Aorta (tissue), 5 donors: ENCODE measurements at places on chromosomes 2 and 18. TPM values are rescaled to one million over a fixed set of nuclear protein-coding genes. Genes with fewer than 3 reads are reported as not detected.

DNA sequence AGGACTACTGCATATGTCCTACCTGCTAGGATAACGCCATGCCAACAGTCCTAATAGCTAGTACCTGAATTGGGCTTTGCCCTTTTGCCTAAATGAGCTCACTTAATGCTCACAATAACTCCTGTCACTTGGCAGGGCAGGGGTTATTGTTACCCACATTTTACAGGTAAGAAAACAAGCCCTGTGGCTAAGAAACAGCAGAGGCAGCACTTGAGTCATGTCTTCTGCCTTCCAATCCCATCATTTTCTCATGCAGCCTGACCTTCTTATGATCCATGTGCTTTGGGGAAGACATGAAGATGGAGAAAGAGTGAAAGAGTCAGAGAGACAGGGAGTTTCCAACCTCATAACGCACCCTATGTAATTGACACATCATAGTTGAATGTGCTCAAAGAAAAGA, 33.6 kb upstream of the LPIN1 start:
- H3K27ac ChIP-seq = no peak overlapping the region
- no peak for DNase-seq
- no peak overlapping the region for H3K4me3 ChIP-seq
- peaks cover 2% of the 10 kb centered on the region for H3K4me1 ChIP-seq
- H3K27me3 ChIP-seq = no peaks in the 10 kb centered on the region

- DNase-seq = no peak
- no peaks in the 10 kb centered on the region for H3K36me3 ChIP-seq
- no peaks in the 10 kb centered on the region for H3K27me3 ChIP-seq
- H3K4me1 ChIP-seq = no peaks in the 10 kb centered on the region
- no peak overlapping the region for H3K4me3 ChIP-seq
Observed at GRCh38 chr2:18845854-18846445, 256.6 kb upstream of the NT5C1B start.

GRCh38 chr2:109139865-109140396, 10.9 kb downstream of the SH3RF3 start:
- H3K4me1 ChIP-seq = peaks cover 4% of the 10 kb centered on the region
- H3K27ac ChIP-seq = no peak overlapping the region
- H3K27me3 ChIP-seq = no peaks in the 10 kb centered on the region
- no peak overlapping the region for H3K4me3 ChIP-seq

DNA sequence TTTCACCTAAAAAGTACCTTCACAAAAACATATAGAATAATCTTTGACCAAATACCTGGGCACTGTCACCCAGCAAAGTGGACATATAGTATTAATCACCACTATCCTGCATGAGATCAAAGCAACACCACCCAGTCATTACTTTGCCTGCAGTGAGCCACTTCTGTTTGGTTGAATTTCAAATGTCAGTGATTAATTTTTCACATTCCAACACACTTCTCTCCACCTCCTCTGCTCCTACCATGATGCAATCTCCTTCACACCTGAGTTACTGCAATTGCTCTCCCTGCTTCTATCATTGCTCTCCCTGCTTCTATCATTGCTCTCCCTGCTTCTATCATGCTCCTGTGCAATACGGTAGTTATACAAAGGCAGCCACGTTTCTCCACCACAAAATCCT, 106.1 kb upstream of the NETO1 start:
- no peak for DNase-seq
- H3K4me1 ChIP-seq = no peaks in the 10 kb centered on the region
- no peaks in the 10 kb centered on the region for H3K27me3 ChIP-seq
- no peak overlapping the region for H3K4me3 ChIP-seq

DNA sequence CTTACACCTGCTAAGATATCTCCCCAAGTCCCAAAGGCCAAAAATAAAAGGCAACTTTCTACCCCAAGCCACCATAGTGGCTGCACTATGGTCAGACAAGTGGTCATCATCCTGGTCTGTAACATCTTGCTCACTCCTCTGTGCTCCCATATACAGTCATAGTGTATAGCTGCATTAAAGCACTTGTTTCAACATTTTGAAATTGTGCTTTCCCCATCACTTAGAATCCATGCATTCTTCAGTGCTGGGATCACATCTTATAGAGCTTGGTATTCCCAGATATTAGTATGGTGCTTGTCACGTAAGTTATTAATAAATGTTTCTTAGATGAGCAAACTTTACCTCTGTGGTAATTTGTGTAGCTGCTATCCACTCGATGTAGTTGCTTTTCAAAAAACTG, 40.4 kb upstream of the CDC42EP3 start:
- H3K27ac ChIP-seq = no peak overlapping the region
- H3K4me1 ChIP-seq = peaks cover 2% of the 10 kb centered on the region
- DNase-seq = no peak
- no peak overlapping the region for H3K4me3 ChIP-seq

DNA sequence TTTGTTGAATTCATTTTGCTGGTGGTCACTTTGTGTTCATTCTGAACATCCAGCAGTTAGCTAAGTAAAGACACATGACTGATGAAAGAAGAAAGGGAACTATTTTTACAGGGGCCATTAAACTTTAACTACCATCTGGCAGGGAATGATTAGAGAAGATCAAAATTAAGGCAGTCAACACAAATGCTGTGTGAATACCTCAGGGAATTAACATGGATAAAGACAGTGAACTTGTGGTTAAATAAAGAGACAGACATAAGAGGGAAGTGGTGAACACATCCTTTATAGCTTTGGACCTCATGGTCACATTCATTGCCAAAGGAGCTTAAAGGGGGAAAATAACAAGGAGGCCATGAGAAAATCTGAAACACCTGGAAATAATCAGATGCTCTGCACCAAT, 52.6 kb upstream of the ATP5MC3 start:
- H3K4me1 ChIP-seq = no peaks in the 10 kb centered on the region
- no peaks in the 10 kb centered on the region for H3K27me3 ChIP-seq
- H3K27ac ChIP-seq = no peak overlapping the region
- no peak for DNase-seq

DNA sequence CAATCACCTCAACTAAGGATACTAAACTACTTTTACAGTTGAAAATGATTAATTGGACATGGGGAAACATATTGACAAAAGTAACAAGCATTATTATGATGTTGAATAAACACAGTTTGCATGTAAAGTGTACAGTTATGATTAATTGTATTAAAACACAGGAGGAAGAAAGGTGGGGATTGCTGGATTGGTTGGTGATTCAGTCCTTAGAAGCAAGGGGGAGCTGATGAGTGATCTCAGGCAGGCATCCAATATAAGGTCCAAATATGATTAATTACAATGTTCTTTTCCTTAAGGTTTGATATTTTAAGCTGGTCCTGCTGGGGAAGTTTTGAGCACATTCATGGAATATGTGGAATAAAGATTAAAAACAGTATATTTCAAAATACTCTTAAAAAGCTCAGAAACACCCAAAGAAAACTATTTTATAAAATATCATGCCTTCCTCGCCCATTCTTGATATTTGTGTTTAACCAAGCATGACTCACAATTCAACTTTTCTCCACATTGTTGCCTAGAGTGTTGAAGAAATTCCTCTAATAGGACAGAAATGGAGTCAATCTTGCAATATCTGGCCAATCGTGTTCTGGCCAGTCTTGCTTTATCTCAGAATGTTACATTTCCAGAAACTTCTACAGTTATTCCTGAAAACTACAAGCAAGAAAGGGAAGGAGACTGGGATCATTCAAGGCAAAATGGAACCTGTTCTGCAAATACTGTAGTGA, 268.2 kb downstream of the RPIA start:
- H3K4me3 ChIP-seq = no peak overlapping the region
- no peak overlapping the region for H3K27ac ChIP-seq
- no peaks in the 10 kb centered on the region for H3K36me3 ChIP-seq
- H3K4me1 ChIP-seq = no peaks in the 10 kb centered on the region
- DNase-seq = no peak

DNA sequence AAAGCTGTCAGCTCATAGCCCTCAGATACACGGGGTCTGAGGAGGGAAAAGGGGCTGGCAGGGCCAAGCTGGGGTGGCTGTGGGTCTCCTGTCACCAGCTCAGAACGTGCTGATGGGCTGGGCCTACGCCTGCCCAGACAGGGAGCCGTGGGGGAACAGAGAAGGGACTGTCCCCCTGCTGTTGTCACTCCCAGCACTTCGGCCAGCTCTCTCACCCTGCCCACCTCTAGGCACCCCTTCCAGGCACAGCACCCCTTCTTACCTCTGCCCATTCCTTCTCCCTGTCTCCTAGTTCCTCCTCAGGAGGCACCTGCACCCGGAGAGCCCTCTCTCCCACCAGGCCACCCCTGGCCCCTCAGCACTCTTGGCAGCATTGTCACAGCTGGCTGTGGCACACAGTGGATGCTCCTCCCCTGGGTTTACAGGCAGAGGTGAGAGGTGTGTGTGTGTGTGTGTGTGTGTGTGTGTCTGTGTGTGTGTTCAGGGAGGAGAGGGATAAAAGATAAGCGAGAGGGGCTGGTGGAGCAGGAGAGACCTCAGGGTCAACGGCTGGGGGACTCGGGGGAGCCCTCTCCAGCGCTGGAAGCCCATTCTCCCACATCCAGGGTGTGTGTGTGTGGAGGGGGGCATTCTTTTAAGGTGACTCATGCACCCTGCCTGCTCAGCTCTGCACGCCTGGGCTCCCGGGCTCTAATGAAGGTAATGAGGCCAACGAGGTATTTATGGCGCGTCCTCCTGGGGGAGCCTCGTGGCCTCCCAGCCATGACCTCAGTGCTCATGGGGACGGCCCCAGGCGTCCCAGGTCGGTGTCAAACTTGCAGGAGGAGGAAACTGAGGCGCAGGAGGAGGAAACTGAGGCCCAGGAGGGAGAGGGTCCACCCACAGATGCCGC, 66.1 kb upstream of the SMAD7 start:
- H3K4me1 ChIP-seq = no peaks in the 10 kb centered on the region
- DNase-seq = peak; percentile 82
- no peaks in the 10 kb centered on the region for H3K36me3 ChIP-seq
- H3K4me3 ChIP-seq = no peak overlapping the region
- H3K27ac ChIP-seq = peak overlapping the region; percentile 8

GRCh38 chr2:9441556-9441955, 18.1 kb downstream of the CPSF3 start:
- peaks cover 8% of the 10 kb centered on the region for H3K36me3 ChIP-seq
- no peaks in the 10 kb centered on the region for H3K4me1 ChIP-seq
- H3K27me3 ChIP-seq = no peaks in the 10 kb centered on the region
- no peak overlapping the region for H3K4me3 ChIP-seq
- H3K27ac ChIP-seq = no peak overlapping the region

DNA sequence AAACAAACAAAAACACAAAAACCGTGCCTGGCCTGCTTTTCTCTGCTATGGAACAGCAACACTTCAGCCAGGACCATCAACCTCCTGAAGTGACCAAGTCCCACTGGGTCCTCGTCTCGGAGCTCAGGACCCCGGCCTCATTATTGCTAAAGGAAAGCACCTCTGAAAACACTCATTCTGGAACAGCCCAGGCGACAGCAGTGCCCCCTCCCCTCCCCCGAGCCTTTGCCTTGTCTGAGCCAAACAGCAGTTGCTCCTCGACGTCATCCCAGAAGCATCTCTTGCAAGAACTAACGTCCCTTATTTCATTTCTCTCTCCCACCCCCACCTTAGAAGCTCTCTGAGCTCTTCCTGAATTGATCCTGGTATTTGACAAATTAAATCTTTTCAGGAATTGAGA, 27.4 kb downstream of the APCDD1 start:
- H3K27me3 ChIP-seq = no peaks in the 10 kb centered on the region
- no peak for DNase-seq
- no peak overlapping the region for H3K27ac ChIP-seq
- no peaks in the 10 kb centered on the region for H3K4me1 ChIP-seq
- H3K4me3 ChIP-seq = no peak overlapping the region

DNA sequence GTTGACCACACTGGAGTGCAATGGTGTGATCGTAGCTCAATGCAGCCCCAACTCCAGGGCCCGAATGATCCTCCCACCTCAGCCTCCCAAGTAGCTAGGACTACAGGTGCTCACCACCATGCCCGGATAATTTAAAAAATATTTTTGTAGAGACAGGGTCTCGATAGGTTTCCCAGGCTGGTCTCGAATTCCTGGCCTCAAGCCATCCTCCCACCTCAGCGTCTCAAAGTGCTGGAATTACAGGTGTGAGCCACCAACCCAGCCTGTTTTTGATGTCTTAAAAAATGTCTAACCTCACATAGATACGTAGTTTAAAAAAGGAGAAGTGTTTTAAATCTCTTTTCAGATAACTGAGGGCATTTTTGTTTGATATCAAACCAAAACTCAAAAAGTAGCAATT, 37.6 kb downstream of the IMPA2 start:
- DNase-seq = no peak
- H3K27ac ChIP-seq = no peak overlapping the region
- peaks cover 3% of the 10 kb centered on the region for H3K36me3 ChIP-seq
- H3K4me1 ChIP-seq = no peaks in the 10 kb centered on the region
- no peaks in the 10 kb centered on the region for H3K27me3 ChIP-seq

- DNase-seq = no peak
- no peaks in the 10 kb centered on the region for H3K4me1 ChIP-seq
- H3K27me3 ChIP-seq = no peaks in the 10 kb centered on the region
- no peaks in the 10 kb centered on the region for H3K36me3 ChIP-seq
- no peak overlapping the region for H3K4me3 ChIP-seq
Observed at GRCh38 chr2:42254186-42254895, 85.2 kb downstream of the EML4 start.

DNA sequence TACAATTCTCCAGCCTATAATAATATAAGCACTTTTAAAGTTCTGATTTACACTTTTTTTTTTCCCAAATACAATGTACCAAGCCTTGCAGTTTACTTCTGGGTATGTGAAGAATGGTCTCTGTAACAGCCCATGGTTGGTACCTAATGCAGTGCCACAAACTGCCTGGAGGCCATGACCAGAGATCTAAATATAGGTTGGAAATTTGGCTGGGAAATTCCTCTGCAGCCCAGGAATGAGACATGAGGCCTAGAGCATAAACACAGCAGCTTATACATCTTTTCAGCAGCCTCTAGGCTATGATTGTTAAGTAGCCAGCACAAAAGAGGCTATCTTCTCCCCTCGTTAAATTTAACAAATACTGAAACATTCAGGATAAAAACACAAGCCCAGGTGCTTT, 432.0 kb upstream of the FAM98A start:
- no peaks in the 10 kb centered on the region for H3K27me3 ChIP-seq
- no peaks in the 10 kb centered on the region for H3K4me1 ChIP-seq
- DNase-seq = no peak
- H3K27ac ChIP-seq = no peak overlapping the region
- no peaks in the 10 kb centered on the region for H3K36me3 ChIP-seq

- no peak for DNase-seq
- no peaks in the 10 kb centered on the region for H3K36me3 ChIP-seq
Observed at GRCh38 chr2:127175751-127176354, 44.2 kb downstream of the CYP27C1 start.

- peaks cover 4% of the 10 kb centered on the region for H3K4me1 ChIP-seq
- no peaks in the 10 kb centered on the region for H3K36me3 ChIP-seq
- DNase-seq = peak; percentile 79
- no peak overlapping the region for H3K4me3 ChIP-seq
- H3K27me3 ChIP-seq = no peaks in the 10 kb centered on the region
Observed at GRCh38 chr2:36376319-36376765, 20.8 kb downstream of the CRIM1 start.

The KCNJ3 gene
- 1.6 TPM for total RNA-seq

The WDSUB1 gene
- 5.2 TPM for total RNA-seq

The OXER1 gene
- total RNA-seq = 4.2 TPM

The MPHOSPH10 gene
- total RNA-seq = 28.9 TPM
